ENCODE measurements at places on chromosomes 7 and 10.

DNA sequence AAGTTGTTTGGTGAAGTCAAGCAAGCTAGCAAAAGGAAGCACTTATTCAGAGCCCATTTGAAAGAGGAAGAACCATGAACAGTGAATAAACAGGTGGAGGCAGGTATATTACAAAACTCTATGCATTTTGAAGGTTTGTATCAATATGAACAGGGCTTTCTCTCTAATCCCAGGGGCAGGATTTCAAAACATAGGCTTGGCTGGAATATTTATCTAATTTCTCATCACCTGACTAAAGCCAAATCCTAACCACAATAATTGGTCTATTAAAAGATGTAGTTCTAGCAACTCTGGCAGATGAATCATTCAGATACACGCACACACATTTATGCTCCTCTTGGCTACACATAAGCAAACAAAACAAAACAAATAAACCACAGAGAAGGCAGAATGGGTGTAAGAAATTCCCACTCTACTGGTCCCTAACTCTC lies 554.4 kb downstream of the INHBA start:
- no peak for DNase-seq

DNA sequence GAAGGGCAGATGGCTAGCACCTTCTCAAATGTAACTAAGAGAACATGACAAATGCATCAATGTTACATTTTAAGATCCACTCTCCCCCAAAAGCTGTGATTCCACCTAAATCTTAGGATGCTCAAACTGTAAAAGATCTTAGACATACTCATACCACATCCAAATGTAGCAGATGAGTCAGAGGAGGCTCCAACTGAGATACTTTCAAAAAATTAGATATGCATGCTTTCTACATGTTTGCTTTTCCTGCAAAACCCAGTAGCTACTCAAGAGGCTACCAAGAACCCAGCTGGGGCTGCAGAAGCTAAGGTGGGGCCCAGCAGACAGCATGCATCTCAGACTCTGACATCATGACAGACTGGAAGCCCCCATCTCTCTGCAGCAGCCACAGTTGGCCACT lies 31.4 kb upstream of the FRMD4A start:
- no peak for DNase-seq

- no peak for DNase-seq
Measured at GRCh38 chr7:16762177-16762576, 8.6 kb downstream of the TSPAN13 start.

- no peak for DNase-seq
Measured at GRCh38 chr10:70379581-70380176, 2.7 kb downstream of the LRRC20 start.

DNA sequence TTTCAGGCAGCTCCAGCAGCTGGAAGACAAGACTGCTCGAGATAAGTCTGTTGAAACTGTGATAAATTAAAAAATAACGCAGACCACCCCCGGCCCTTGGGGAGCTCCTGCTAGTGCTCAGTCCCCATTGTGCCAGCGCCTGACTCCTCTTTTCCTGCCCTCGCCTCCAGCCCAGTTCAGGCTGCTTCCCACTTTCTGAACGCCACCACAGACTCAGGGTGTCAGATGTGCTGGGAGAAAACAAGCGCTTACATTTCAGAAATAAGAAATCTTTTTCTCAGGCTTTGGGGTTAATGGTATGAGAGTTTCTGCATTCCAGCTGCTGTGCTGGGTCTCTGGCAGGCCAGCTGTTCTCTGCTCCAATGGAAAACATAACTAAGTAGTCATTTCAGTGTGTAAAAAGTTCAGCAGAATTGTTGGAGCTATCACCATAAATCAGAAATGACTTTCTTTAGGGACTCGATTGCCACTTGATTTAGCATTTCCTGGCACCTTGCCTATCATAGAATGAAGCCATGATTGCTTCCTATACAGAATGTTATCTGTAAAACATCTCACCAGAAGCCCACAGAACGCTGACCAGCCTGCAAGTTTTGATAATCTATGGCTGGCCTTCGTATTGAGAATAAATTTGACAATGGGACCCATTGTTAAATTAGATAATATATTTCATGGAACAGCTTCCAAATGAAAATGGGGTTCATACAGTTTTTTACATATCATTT lies 257.0 kb upstream of the ZNF32 start:
- no peak for DNase-seq

DNA sequence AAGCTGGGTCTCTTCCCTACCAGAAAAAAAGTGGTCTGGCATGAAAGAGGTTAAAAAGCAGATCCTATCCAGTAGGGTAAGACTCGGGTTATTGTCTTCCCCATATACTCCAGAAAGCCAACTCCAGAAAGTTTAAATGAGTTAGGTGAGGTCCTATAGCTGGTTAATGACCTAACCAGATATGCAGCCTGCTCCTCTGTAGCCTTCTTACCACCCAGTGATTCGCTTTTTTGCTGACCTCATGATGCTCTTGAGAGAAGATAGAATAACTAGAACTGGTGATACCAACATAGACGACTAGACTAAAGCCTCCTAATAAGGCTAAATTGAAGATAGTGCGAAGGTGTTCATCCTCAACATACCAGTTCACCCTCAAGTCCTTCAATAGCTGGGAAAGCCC lies 675 bp upstream of the GIMAP1 start:
- DNase-seq, result no peak

DNA sequence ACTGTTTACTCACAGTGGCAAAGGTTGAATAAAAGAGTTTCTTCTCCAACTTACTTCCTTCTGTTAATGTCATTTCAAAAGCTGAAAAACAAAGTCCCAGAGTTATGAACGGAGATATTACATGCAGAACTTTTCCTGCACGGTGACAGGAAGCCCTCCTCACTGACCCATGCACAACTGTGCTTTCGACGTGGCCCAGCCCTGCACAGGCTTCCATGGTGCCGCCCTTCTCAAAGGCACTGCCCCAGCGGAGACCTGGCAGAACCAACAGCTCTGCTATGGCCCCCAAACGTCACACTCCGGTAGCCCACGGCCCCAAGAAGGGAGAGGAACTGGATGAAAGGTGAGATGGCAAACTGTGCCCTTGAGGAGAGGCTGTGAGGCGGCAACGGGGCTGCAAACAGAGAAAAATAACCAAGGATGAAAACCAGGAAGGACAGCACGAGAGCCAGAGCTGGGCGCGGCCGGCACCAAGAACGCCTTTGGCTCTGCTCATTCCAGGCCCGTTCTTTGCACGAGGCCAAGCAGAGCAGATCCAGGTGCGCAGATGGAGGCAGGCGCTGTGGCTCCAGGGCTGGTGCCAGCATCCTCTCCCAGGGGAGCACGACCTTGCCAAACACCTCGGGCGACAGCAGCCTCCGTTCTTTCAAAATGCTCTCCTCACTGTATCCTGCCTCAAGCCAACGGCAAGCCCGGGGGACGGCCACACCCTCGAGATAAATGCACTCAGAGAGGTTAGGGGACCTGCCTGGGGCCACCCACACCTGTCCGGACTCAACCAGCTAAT lies 7.0 kb upstream of the FUOM start:
- DNase-seq, result no peak

GRCh38 chr7:114857605-114858004 lies 64.3 kb upstream of the MDFIC start:
- no peak for DNase-seq

DNA sequence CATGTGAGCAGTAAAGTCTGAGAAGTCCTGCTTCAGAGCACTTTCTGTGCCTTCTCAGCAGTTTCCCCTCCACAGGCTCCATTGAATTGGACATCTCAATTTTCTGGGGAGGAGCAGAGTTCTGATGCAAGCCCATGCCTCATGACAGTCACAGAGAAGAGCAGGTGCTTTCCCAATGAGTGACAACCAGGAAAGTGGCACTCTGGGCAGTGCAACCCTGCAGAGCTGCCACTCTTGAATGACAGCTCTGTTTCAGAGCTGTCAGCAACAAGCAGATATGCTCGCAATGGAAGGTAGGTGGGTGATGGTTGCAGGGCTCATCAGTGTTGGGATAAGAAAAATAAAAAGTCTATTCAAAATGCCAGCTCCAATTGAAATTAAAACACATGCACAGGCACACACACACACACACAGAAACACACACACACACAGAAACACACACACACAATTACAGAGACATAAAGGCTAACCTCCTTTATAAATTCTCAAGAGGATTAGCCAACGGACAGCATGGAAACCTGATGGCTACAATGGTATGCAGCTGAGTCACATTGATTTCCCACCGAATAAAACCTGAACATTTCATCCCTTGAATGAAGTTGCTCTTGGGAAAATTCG lies 50.5 kb downstream of the C10orf67 start:
- no peak for DNase-seq

- no peak for DNase-seq
Measured at GRCh38 chr10:44180321-44181168, 204.4 kb downstream of the CXCL12 start.

DNA sequence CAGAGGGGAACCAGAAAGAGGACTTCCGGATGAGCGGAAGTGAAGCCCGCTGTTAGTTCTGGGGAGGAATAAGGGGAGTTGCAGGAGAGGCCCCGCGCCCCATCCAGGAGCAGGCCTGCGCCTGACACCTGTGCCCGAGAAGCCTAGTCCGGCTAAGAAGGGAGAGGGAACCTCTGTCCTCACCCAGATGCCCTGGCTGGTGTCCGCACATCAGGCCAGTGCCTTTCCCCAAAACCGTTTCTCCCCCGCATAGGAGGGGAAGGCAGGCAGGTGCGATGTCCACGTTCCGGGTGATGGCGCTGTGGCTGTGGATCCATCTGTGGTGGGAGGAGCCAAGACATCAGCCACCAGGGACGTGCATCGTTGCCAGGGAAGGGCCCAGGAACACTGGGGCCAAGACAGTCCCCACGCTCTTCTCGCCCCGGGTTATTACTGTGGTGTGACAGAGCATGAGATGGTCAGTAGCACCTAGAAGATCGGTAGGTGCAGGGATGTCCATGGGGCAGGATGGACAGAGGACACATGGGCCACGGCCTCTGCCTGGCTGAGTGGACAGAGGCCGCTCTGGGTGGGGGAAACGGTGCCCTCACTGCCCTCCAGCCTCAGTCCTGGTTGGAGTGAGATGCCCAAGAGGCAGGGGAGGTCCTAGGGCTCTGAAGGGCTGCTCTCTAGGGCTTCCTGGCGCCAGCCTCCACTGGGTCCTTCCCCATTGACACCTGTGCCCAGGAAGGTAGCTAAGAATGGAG lies 262.7 kb downstream of the CELF2 start:
- no peak for DNase-seq

- DNase-seq, result no peak
Measured at GRCh38 chr10:69372126-69372980, 44.4 kb downstream of the TACR2 start.

Data from stimulated activated CD8-positive, alpha-beta memory T cell treated with anti-CD3 and anti-CD28 coated beads, Interleukin-15, amount 100 ng/mL, for 24 hours (primary cell).